ENCODE measurements at places on chromosomes 2 and 18.

DNA sequence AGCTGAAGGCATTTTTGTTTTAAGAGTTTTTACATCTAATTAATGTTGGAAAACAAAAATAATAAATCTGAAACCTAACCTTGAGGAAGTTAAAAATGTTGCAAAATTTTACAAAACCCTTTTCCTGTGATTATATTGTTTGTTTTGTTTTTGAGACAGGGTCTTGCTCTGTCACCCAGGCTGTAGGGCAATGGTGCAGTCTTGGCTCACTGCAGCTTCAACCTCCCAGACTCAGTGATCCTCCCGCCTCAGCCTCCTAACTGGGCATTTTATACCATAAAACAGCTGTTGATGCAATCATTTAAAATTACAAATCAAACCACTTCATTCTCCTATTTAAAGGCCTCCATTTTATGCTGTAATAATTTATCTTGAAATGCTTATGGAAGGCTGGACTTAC is 1.7 kb upstream of the ZNF24 start:
- no peak for DNase-seq

DNA sequence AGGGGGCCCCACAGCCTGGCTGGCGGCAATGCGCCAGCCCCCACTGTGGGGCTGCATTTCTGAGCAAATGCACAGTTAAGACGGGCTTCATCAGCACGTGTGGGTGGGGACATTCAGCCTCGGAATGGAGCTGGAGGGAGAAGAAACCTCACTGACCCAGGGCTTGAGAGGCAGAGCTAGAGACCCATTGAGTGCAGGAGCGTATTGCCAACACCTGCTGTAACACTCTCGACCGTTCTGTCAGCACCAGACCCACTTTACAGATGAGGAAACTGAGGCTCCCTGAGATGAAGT is 200.9 kb upstream of the RAB6C start:
- DNase-seq = no peak

GRCh38 chr2:229695961-229696360 is 18.4 kb downstream of the DNER start:
- DNase-seq = no peak

GRCh38 chr2:240255811-240256703 is 115.6 kb upstream of the OTOS start:
- DNase-seq = no peak

GRCh38 chr2:174342686-174343342 is 8.1 kb downstream of the SP9 start:
- DNase-seq = no peak

DNA sequence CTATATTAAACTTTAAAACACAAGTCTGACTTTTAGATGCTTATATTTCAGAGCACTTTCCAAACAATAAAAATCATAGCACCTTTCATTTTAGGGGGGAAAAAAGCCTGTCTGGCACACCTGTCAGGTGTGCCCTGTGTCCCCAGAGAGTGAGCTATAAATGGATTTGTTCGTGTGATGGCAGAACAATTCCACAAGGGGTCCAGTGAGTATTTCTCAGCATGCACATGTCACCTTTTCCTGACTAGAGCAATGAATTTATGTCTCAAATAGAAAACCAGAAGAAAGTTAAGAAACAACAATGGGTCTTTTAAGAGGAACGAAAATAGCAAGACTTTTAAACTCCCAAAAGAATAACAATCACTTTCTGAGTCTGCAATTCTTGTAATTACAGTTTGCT is 55.9 kb downstream of the ACVR1C start:
- no peak for DNase-seq

DNA sequence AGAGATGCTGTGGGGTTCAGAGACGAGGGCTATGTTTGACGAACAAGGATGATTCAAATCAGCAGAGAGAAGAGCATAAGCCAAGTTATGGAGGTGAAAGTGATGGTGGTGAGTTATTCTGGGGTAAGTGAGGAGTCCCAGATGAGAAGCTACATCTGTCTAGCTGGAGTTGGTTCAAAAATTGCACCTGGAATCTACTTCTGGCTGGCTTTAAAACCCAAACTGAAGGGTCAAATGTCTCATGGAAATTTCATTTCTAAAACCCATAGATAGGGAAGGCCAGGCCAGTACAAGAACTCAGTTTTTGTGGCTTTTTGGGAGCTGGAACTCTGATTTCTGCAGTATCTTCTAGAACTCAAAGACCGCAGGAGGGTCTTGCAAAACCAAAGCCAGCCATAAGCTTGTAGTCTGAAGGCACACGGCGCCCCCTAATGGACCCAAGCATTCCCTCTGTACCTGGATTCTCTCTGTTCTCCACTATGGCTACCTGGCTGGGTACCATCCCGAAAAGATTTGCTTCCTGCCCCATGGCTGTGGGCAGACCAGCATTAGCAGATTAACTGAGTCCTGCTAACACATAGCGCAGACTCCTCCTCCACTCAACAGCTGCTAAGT is 229.1 kb upstream of the SLC14A2 start:
- DNase-seq = no peak

- no peak for DNase-seq
Observed at GRCh38 chr18:31700990-31701389, 16.6 kb upstream of the B4GALT6 start.

GRCh38 chr2:39379643-39380524 is 57.2 kb downstream of the MAP4K3 start:
- DNase-seq = no peak

DNA sequence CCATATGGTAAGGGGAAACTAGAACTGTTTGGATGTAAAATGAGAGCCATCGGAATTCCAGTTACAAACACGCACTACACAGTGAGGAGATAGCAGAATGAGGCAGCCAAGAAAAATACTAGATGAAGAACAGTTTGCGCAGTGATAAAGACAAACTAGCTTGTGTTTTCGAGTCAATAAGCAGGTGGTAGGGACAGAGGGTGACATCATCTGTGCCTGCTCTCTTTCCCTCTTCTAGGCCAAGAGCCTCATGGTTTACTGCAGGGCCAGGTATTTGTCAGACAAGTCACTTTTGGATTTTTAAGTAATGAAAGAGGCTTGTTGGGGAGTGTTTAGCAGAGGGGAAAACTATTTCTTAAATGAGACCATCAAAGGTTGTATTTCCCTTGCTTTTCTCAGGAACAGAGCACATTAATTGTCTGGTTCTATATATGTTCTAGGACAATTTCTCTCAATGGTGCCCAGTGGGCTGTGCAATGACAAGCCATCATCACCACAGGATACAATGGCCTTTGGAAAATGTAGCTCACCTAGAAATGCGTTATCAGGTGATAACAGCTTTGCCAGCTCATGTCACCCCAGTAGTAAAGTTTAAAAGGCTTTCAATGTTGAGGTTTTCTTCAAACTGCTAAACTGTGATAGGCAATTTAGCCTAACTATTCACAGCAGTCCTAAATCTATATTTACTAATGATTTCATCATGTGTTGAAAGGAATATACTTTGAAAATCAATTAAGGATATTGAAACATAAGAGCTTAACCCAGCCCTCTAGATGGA is 1210.3 kb upstream of the ZEB2 start:
- no peak for DNase-seq

DNA sequence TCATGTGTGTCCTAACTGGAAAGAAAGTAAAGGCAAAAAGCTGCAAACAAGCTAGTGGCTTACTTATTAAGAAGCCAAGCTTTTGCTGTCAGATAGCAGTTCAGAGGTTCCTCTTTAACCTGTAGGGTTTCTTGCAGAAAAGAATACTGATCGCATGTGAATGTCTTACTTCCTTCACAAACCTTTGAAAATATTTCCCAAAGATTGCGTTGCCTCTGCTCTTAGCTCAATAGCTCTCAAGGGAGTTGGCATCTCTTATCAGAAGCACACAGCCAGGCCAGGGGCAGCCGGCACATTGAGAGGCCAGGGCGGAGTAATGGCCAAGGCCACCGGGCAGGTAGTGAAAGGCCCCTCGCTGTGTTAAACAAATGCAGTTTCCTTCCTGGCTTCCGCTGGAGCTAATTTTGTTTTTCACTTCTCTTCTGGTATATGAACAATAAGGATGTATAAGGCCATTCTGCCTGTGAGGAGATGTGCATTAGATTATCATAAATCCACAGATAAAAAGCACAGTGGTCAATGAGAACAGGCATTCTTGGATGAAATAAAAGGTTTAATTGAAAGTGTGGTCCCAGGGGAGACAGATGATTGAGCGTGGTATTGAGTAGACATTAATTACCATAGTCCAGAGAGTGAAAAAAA is 542.4 kb upstream of the NRP2 start:
- DNase-seq = no peak
